ENCODE measurements at places on chromosomes 2 and 18.

- DNase-seq, result no peak
Observed at GRCh38 chr2:216029416-216030129, 16.2 kb upstream of the MREG start.

DNA sequence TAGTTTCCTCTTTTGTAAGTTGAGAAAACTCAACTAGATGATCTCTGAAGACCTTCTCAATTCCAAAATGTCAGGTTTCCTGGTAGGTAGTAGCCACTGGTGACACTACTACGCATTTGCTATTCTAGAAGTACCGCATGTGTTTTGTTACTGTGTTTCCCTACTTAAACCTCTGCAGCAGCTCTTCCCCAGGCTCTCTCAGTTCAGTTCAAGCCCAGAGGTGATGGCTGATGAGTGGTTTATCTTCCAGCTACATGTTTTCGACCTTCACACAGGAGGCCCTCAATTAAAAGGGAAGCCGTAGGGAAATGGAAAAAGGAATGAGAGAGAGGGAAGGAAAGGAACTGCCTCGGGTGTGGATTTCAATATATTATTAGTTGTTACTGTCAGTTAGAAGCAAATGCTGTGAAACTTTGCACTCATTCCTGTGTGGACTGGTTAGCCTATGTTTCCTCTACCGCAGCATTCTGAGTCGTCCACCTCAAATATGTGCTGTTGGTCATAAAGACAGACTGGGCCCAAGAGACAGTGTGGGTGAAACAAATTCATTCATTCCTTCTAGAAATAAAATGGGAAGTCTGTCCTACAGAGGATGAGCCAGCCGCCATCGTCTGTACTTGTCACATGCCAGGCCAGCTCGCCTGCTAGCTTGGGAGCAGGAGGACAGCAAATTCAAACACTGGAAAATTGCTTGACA lies 455.2 kb upstream of the RAB12 start:
- DNase-seq, result no peak

- DNase-seq, result no peak
Observed at GRCh38 chr2:67838205-67838604, 224.6 kb downstream of the C1D start.

DNA sequence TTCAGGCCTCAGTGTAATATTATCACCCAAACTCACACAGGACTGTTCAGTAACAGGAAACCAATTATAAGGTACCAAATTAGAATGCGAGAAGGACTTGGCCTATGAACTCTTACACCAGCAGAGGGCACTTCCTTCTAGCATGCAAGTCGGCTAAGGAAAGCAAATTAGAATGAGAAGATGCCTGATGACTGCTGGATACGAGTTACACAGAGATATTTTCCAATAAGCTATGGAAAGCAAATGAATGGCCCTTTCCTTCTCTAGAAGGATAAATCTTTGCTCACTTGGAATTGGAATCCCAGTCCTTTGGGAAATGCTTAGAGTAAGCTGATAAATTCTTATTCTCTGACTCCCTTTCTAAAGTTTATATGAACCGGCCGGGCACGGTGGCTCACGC lies 109.8 kb downstream of the AP1S3 start:
- no peak for DNase-seq

DNA sequence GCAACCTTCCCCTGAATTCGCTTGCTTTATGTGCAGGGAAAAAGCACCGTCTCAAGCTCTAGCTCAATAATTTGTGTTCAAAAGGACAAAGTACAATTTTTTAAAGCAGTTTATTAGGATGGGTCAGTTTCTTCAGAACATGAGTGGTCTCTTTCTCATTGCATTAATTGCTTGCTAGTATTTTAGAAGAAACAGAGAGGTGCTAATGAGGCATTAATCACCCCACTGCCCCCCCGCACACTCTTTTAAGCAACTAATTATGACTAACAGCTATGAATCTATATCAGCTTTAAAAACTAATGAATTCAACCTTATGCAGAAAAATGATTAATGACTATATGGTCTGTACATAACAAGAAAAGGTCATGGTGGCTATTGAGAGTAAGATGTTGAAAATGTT lies 262.1 kb upstream of the ST6GAL2 start:
- DNase-seq, result no peak

DNA sequence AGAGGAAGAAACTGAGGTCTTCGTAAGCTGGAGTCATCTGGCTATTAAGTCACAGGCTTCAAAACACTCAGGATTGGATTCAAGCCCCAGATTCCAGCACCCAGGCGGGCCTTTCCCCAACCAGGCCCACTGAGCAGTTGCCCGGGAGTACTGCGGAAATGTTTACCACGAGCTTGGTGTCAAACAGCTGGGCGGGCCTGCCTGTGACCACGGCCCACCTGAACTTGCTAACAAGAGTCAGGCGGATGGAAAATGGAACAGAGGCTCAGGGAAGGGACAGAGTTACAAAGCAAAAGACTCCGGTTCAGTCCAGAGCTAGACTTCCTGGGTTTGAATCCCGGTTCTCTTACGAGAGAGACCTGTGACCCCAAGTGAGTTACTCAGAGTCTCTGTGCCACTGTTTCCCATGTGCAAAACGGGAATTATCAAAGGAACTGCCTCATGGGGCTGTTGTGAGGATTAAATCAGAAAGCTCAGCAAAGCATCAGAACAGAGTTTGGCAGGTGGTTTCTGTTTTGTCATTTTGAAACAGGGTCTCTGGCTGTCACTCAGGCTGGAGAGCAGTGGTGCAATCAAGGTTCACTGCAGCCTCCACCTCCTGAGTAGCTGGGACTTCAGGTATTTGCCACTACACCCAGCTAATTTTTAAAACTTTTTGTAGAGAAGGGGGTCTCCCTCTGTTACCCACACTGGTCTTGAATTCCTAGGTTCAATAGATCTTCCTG lies 49.0 kb upstream of the TFCP2L1 start:
- no peak for DNase-seq

DNA sequence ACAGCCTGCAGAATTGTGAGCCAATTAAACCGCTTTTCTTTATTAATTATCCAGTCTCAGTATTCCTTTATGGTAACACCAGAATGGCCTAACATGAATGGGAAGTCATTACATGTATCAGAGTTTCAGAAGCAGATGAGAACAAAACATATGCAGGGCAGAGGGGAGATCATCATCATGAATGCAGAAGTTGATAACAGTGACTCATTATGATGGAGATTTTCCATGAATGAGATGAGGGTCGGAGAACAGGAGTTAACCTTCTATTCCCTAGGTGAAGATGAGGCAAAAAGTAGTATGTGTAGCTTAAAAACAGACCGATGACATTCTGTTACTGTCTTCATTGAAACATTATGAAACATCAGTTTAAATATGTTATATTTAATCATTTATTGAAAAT lies 59.5 kb upstream of the PPM1B start:
- no peak for DNase-seq

DNA sequence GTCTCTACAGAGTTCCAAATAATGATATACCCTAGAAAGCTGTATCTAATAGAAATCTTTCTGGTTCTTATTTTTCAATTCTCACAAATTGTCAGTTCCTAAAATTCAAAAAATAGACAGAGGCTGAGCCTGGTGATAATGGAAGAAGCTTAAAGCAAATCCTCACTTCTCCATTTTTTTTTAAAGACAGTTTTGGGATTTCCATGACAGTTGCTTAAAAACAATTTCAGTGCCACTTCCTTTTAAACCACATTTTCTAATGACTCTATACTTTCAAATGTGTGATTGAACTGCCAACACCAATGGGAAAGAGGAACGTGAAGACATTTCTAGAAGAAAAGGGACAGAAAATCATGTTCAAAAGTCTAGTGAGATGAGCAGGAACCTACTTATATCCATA lies 4.0 kb downstream of the GKN2 start:
- DNase-seq, result no peak

GRCh38 chr18:56997200-56997599 lies 149.7 kb upstream of the BOD1L2 start:
- DNase-seq, result no peak

DNA sequence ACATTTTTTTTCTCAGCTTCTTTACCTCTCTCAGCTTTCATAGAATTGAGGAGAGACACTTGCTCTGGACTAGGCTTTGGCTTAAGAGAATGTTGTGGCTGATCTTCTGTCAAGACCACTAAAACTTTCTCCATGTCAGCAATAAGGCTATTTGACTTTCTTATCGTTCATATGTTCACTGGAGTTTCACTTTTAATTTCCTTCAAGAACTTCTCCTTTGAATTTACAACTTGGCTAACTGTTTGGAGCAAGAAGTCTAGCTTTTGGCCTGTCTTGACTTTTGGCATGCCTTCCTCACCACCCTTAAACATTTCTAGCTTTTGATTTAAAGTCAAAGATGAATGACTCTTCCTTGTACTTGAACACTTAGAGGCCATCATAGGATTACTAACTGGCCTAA lies 104.4 kb upstream of the SLC39A10 start:
- DNase-seq, result no peak

- no peak for DNase-seq
Observed at GRCh38 chr2:57497489-57498096, 549.0 kb upstream of the VRK2 start.

GRCh38 chr2:105179469-105180372 lies 61.8 kb upstream of the GPR45 start:
- no peak for DNase-seq

DNA sequence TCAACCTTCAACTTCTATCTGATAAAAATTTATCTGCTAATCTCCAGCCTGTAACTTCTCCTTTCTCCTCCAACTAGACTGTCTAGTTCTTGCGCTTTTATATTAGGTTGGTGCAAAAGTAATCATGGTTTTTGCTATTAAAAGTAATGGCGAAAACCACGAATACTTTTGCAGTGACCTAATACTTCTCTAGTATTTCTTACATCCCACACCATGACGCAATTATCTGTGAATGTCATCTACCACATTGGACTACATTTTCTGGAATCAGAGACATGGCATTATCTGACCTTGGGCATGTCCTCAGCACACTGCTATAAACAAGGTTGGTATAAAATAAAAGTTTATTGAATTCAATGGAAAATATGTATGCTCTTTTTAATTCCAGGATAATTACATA lies 370.2 kb upstream of the LYPD1 start:
- no peak for DNase-seq
